AG09319 (cell line): ENCODE measurements at places on chromosomes 5 and 9.

- no peak for DNase-seq
Measured at GRCh38 chr9:107545036-107545435, 55.5 kb upstream of the KLF4 start.

DNA sequence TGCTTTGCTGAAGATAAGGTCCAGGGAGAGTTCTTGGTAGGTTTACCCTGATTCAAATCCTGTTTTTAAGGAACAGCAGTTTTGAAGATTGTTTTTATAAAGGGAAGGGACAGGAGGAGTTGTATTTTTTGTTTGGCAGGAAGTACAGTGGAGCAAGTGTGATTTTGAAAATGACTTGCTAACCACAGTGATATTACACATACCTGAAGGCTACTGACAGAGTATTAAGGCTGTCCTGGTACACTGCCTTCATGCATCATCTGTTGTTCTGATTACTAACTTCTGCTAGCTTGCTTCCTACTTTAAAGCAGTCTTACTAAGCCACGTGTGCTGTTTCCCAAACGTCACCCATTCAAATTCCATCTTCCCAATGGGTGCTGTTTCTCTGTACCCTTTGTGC lies 559.5 kb upstream of the SGCD start:
- DNase-seq: no peak

DNA sequence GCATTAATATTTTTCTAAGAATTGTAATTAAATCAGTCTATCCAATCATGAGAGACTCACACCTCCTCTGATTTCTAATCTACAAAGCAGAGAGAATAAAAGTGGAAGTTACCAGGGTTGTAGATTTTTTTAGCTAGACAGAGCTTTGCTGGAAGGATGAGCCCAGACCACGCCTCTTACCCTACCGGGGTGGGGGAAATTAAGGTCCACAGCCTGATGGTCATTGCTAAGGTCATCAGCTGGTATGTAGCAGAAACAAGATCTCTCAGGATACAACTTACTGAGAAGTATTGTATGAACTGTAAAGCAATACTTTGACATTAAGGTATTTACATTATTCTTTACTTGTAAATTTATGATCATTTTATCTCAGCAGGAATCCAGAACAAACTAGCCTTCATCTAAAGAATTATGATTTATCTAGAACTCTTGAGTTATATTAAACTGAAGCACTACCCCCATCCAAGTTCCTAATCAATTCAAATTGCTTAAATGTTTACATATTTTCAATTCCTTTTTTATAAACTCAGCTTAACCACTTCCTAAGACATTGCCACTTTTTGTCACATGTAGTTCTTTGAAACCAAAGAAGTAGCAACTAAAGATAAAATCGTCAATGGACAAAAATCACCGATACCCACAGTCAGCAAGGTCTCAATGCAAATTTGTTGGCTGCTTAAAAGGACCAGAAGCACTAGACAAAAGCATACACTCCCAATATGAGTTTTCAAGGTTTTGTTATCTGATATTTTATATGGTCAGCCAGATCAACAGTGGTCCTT lies 225.8 kb upstream of the DAPK1 start:
- no peak for DNase-seq

DNA sequence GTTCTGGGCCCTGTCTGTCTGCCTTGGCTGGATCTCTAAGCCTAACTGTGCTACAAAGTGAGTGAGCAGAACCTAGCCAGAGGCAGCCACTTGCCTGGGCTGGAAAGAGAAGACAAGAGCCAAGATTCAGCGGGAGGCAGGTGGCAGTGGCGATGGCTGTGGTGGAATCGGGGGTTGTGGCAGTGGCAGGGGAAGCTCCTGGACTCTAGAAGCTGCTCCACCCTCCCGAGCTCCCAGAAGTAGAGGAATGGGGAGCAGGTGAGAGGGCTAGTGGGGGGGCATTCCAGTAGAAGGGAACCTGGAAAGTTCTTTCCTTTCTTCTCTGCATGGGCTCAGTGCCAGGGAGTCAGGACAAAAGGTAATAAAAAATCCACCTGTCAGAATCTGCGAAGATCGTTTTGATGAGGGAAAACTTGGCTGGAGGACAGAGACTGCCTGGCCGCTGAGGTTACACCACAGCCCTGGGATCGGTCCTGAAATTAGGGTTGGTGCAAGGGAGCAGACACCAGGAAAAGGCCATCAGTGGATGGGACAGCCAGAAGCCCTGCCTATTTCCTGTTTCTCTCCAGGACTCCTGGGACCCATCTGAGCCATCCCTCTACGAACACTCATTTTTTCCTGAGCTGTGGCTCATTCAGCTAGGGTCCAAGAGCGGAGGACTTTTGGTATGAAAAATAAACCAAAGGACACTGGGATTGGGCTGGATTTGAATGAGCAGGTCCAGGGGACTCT lies 1.6 kb downstream of the CRAT start:
- DNase-seq: no peak

DNA sequence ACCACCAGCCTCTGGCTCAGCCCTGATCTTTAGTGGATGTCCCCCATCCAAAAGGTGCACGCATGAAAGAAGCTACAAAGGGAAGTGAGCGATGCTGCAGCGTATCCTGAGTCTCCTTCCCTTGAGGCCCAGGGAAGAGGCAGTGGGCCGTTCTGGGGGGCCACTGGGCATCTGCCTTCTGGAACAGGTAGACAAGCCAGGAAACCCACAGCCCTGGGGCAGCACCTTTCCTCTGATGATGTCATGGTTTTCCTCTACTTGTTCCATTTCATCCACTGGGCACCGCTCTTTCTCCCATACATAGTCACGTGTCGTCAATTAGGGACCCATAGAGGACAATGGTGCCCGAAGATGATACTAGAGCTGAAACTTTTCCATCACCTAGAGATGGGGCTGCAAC lies 194.0 kb upstream of the IRX1 start:
- DNase-seq: no peak

GRCh38 chr5:31131381-31131891 lies 62.0 kb upstream of the CDH6 start:
- no peak for DNase-seq

DNA sequence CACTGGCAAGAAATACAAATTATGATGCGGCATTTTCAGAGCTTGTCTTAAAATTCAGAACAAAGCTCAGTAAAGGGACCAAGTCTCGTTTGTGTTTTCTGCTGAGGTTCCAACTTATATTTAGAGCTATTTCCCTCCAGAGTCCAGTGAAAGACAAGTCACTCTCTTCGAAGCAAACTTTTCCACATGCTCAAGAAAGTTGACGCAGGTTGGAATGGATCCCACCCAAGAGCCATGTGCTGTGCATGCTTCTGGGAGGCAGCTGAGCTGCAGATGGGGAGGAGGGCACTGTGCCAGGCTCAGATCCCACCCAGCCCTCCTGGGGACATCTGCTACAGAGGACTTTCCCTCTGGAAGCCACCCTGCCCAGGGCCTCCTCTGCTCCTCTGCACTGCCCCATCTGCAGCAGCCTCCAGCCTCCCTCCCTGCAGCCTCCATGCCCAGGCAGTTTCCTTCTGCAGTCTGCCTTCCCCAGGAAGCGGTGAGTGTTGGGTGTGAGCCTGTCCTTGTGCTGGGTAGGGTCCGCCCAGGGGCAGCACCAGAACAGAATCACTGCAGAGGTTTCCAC lies 75.3 kb downstream of the COL23A1 start:
- no peak for DNase-seq

DNA sequence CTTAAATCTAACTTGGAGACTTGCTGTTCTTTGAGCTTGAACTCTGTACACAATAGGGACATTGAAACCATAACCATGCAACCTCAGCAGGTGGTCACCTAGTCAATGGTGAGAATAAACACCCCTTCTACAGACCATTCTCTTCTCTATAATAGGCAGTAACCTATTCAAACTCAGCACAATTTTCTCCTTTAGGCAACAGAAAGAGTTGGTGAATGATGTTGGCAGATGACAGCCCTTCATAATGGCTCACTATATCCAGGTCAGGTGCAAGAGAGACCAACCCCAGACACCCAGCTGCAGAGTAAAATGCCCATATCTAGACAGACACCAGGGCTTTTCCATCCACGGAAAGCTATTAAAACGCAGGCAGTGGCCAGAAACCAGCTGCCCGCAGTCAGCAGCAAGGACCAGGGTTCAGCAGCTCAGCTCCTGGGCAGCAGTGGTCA lies 106.7 kb downstream of the SERINC5 start:
- no peak for DNase-seq

DNA sequence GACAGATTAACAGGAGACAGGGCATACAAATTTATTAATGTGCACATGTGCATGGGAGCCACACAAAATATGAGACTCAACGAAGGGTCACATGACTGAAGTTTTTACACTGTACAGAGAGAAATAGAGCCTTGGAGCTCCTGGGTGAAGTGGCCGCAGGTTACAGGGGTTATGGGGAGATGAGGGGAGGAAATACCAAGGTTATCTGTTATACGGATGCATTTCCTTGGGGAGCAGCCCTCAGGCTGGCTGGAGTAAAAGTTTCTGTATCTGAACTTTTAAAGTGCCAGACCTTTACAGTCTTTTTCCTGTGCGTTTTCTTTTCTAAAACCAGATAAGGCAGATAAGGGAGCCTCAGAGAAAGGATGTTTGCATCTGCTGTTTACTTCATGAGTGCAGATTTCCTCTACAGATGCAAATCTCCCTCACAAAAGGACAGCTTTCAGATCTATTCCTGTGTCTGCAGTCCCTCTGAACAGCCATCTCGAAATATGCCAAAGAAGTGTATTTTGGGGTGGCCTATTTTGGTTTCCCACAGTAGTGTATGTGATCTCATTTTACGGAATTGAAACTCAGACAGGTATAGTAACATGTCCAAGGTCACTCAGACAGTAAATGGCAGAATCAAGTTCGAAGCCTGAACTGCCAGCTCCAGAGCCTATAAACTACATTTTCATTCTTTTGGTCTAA lies 139.3 kb upstream of the FBXL17 start:
- no peak for DNase-seq

DNA sequence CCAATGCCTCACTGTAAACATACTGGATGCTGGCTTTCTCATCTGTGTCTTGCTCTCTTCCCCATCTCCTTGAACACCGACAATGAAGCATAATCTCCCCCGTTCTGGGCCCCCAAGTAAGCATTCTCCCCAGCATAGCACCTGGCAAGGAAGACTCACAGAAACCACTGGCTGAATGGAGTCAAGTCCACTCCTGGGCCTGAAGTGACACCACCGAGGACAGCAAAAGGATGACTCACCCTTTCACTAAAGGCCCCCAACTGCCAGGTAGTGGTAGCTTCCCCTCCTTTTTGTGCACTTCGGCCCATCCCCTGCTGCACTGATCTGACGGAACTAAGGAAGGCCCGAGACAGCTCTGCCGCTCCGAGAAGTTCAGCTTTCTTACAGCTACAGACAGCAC lies 9.4 kb downstream of the VDAC1 start:
- DNase-seq: no peak

- no peak for DNase-seq
Measured at GRCh38 chr5:128480906-128481633, 57.0 kb downstream of the FBN2 start.

GRCh38 chr9:16868701-16869100 lies 1.8 kb downstream of the BNC2 start:
- no peak for DNase-seq

- DNase-seq: no peak
Measured at GRCh38 chr5:33789567-33789957, 102.2 kb downstream of the ADAMTS12 start.

DNA sequence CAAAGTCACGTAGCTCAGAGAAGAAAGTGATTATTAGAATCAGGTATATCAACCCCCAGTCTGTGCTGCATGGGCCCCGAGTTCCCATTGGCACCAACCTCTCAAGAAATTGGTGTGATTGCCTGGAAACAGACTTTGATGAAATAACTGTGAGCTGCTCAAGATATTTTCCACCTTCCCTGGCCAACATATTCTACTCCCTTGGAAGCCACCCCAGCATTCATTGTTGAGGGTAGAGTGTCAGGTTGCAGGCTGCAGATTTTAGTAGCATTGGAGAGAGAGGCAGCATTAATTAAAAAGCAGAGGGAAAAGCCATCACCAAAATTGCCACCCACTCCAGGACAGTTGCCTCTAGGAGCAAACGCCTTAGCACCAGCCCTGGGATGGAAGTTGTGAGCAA lies 154.2 kb upstream of the TNPO1 start:
- DNase-seq: no peak

GRCh38 chr9:8694983-8695588 lies 895.5 kb upstream of the DMAC1 start:
- no peak for DNase-seq

DNA sequence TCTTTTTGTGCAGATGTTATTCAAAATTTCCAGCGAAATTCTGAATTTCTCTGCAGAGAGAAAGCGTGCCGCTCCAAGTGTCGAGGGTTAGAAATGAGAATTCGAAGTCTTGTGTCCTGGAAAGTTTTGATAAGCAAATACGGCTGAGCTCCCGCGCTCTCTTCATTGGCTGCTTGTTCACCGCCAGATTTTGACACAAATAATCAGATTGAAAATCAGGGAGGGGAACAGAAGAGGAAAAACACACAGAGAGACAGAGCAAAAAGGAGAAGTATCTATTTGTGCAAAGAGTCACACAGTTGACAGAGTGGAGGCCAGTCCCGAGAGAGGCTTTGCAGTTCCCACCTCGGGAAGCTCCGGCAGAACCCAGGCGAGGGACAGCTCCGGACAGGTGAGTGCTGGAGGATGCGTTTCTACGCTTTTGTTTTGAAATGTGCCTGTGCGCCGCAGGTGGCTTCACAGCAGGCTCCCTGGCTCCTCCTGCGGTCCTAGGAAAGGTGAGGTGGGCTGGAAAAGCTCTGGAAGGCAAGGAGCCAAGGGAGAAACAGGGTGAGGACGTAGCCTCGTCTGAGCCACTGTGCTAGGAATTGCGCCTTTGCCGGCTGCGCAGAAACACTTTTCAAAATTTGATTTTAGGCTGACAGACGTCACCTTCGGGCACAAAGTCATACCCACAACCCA lies at the start of gene GFI1B:
Gene GFI1B (plus strand): TSS at position 244 of the 681 bp plus-strand sequence. CDS start 7,985 bp downstream, outside the sequence.
- DNase-seq: no peak

- no peak for DNase-seq
Measured at GRCh38 chr5:53678981-53679660, 118.7 kb downstream of the NDUFS4 start.

- DNase-seq: no peak
Measured at GRCh38 chr5:42502613-42503470, 79.6 kb downstream of the GHR start.

DNA sequence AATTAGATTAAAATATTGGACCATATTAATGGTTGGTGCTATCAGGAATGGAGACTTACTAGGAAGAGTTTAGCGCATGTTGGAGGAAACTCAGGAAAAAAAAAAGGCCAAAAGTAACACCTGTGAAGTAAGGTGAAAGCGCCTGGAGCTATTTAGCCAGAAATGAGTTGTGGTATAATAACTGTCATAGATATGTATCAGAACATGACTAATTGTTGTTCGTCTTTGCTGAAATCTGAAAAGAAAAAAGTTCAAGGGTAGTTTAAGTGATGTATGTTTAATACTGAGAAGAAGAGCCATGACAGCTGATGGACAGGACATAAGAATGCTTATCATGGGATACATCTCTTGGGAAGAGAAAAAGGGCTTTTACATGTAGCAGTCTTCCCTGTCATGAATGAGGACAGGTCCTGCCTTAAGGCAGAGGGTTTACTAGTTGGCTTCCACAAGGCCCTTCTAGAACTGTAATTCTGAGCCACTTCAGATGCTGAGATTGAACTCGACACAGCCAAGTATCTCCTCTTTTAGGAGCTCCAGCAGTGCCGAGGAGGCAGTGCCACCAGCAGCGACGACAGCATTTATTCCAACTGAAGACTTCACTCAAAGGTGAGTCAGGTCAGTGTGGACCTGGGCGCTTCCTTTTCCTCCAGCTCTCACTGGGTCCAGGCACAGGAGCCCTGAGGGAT lies 940 bp upstream of the CAMK4 start:
- no peak for DNase-seq
